ENCODE measurements at places on chromosomes 12 and 14. TPM values are rescaled to one million over a fixed set of nuclear protein-coding genes. Genes with fewer than 3 reads are reported as not detected.

DNA sequence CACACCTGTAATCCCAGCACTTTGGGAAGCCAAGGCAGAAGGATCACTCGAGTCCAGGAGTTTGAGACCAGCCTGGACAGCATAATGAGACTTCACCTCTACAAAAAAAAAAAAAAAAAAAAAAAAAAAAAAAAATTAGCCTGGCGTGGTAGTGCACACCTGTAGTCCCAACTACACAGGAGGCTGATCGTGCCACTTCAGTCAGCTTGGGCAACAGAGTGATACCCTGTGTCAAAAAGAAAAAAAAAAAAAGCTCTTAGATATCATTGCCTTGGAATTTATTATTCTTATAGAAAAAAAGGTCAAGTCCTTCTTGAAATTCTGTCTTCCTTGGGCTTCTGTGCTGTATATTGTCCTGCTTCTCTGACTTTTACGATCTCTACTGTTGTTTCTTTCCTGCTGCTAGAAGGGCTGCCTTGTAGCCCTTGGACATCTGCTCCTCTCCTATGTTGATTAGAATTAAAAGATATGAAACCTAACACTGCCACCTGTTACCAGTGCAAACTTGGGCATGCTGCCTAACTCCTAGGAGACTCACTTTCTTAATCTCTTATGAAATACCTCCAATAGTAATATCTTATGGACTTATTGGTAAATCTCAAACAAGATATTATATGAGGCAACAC, 5.7 kb downstream of the TMEM19 start:
- no peaks in the 10 kb centered on the region for H3K27me3 ChIP-seq
- no peak for DNase-seq
- H3K4me1 ChIP-seq: no peaks in the 10 kb centered on the region
- no peaks in the 10 kb centered on the region for H3K36me3 ChIP-seq
- no peak overlapping the region for H3K27ac ChIP-seq
- H3K4me3 ChIP-seq: no peak overlapping the region

GRCh38 chr14:93788293-93788542, at the start of gene PRIMA1:
TSS of gene PRIMA1 (minus strand) at chr14:93788485. CDS start at chr14:93787718, 767 bp downstream.
- no peak within 1 kb of the TSS for H3K27ac ChIP-seq
- 0 out of 2 replicates have a peak, but pooled peaks cover 4% of the 10 kb centered on the region for H3K4me1 ChIP-seq
- H3K36me3 ChIP-seq: no peaks in the 10 kb centered on the region
- DNase-seq: no peak
- H3K27me3 ChIP-seq: no peaks in the 10 kb centered on the region

- peaks cover 18% of the 10 kb centered on the region for H3K4me1 ChIP-seq
- H3K27me3 ChIP-seq: no peaks in the 10 kb centered on the region
- DNase-seq: no peak
- H3K4me3 ChIP-seq: no peak overlapping the region
Measured at GRCh38 chr12:55700255-55701018, 7.3 kb downstream of the ITGA7 start.

DNA sequence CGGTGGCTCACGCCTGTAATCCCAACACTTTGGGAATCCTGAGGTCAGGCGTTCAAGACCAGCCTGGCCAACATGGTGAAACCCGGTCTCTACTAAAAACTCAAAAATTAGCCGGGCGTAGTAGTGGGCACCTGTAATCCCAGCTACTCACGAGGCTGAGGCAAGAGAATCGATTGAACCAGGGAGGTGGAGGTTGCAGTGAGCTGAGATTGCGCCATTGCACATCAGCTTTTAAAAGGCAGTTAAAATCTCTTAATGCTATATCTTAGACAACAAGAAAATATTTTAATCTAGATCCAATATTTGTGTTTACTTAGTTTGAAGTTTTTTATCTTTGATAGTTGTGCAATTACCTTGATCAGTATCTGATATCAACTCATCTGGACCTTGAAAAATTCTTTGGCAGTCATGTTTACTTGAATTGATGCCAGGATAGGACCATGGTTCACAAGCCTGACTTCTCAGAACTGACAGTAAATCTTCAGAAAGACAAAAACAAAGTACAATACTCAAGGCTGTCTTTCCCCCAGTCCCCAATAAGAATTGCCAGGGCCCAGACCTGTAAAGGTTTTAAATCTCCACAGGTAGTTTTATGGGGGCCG, 135.0 kb upstream of the AEBP2 start:
- H3K4me3 ChIP-seq: no peak overlapping the region
- DNase-seq: no peak
- peaks cover 1% of the 10 kb centered on the region for H3K36me3 ChIP-seq
- H3K27me3 ChIP-seq: no peaks in the 10 kb centered on the region

DNA sequence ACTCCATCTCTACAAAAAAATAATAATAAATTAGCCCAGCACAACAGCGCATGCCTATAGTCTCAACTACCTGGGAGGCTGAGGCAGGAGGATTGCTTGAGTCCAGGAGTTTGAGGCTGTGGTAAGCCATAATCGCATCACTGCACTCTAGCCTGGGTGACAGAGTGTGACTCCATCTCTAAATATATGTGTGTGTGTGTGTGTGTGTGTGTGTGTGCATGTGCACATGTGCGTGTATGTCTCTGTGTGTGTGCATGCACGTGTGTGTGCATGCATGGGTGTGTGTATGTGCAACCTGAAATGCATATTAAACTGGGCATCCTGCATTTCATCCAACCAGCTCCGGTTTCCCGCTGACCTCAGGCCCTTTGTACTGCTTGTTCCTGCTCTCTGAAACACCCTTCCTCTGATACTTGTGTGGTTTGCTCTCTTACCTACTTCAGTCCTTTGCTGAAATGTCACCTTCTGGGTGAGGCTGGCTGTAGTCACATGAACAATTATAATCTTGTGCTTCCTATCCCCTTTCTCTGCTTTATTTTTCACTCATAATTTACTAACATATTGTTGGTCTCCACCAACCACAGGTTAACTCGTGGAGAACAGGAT, 46.9 kb downstream of the PHLDA1 start:
- no peaks in the 10 kb centered on the region for H3K27me3 ChIP-seq
- H3K4me1 ChIP-seq: peaks cover 77% of the 10 kb centered on the region
- no peaks in the 10 kb centered on the region for H3K36me3 ChIP-seq
- H3K27ac ChIP-seq: peak overlapping the region; percentile 83
- no peak for DNase-seq
- H3K4me3 ChIP-seq: no peak overlapping the region

- H3K36me3 ChIP-seq: no peaks in the 10 kb centered on the region
- H3K27me3 ChIP-seq: no peaks in the 10 kb centered on the region
- H3K27ac ChIP-seq: no peak overlapping the region
Measured at GRCh38 chr12:75790219-75790618, 241.4 kb downstream of the PHLDA1 start.

GRCh38 chr12:68560851-68561422, 49.8 kb upstream of the RAP1B start:
- 0 out of 2 replicates have a peak, but pooled peaks cover 7% of the 10 kb centered on the region for H3K4me1 ChIP-seq
- H3K36me3 ChIP-seq: no peaks in the 10 kb centered on the region
- DNase-seq: no peak
- no peak overlapping the region for H3K4me3 ChIP-seq
- H3K27ac ChIP-seq: peak overlapping the region; percentile 55
- H3K27me3 ChIP-seq: no peaks in the 10 kb centered on the region

- H3K4me3 ChIP-seq: no peak overlapping the region
- H3K36me3 ChIP-seq: no peaks in the 10 kb centered on the region
- H3K27me3 ChIP-seq: no peaks in the 10 kb centered on the region
- no peaks in the 10 kb centered on the region for H3K4me1 ChIP-seq
- no peak overlapping the region for H3K27ac ChIP-seq
Measured at GRCh38 chr12:102426599-102427542, 53.5 kb downstream of the IGF1 start.

DNA sequence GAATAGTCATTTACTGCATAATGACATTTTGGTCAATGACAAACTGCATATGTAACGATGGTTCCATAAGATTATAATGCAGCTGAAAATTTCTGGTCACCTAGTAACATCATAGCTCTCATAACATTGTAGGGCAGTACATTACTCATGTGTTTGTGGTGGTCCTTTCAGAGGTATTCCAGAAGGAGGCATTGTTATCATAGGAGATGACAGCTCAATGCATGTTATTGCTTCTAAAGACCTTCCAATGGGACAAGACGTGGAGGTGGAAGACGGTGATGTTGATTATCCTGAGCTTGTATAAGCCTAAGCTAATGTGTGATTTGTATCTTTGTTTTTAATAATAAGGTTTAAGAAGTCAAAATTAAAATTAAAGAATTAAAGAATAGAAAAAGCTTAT, 43.8 kb upstream of the TSPAN11 start:
- H3K27me3 ChIP-seq: peaks cover 7% of the 10 kb centered on the region
- DNase-seq: no peak
- H3K4me1 ChIP-seq: no peaks in the 10 kb centered on the region
- H3K4me3 ChIP-seq: no peak overlapping the region
- no peak overlapping the region for H3K27ac ChIP-seq

DNA sequence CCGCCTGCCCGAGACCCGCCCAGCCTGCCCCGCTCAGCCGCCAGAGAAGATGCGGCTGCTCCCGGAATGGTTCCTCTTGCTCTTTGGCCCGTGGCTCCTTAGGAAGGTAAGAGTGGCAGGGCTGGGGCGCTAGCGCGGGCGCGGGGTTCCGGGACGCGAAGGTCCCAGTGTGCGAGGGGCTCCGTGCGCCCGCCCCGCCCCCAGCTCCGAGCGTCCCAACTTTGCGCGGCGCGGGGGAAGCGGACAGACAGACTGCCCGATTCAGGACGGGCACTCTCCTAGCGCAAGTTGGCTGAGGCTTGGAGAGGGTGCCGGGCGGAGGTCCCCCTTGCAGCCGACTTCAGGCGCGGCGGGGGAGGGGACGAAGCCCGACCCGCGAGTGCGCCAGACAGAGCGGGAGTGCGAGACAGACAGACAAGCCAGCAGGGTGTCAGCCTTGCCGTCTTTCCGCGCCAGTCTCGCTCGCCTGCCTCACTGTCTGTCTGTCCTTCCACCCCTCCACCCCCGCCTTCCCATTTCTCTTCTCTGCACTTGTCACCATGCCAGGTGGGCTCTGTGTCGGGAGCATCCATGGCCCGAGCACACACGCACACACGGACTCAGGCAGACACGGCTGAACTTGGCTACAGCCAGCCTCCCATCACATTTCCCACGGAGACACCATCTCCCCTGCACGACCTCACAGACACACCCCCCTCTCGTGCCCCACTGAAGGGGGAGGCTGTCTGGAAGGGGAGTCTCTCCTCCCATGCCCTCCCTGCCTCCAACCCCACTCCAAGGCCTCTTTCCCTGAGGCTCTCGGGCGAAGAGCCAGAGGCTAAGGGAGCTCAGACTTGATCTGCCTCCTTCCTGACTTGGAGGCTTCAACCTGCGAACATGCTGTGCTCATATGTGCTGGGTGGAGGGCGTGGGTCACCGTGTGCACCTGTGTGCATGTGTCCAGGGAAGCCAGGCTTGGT, 606 bp downstream of the NXPH4 start:
- no peak overlapping the region for H3K27ac ChIP-seq
- peaks cover 10% of the 10 kb centered on the region for H3K27me3 ChIP-seq
- peak overlapping the region; percentile 46 for H3K4me3 ChIP-seq
- H3K4me1 ChIP-seq: peaks cover 20% of the 10 kb centered on the region
- no peak for DNase-seq

DNA sequence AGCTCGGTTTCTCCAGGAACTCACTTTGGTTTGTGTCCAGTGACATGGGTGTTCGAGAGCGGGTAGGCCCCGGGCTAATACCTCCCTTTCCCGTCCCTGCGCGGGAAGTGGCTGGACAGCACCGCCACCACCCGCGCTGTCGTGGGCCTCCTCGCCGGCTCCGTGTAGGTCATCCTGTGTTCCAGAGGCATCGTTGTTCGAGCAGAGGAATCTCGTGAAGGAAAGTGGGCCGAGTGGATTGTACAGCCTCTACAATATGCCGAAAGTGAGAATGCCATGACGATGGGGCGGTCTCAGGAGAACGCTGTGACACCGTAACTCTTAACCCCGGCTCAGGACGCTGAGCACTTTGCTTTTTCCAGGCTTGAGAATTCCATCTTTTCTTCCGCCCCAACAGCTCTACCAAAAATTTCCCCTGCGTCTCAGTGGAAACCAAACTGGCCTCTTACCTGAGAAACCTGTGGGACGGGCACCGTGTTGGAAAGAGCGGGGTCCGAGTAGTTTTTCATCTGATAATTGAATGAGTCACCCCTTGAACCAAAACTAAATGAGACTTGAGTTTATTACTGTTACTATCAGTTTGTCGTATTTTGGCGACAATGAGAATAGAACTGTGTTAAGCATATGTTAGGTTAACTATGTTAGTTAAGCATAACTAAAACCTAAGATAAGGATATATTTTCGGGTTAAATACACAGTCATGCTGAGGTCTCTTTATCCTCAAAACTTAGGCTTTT, 510 bp downstream of the EIF2S1 start:
- peaks cover 6% of the 10 kb centered on the region for H3K4me1 ChIP-seq
- DNase-seq: no peak
- peak overlapping the region; percentile 97 for H3K4me3 ChIP-seq
- H3K27ac ChIP-seq: peak overlapping the region; percentile 96
- no peaks in the 10 kb centered on the region for H3K36me3 ChIP-seq

- no peaks in the 10 kb centered on the region for H3K36me3 ChIP-seq
- no peak overlapping the region for H3K4me3 ChIP-seq
- no peak overlapping the region for H3K27ac ChIP-seq
- H3K4me1 ChIP-seq: no peaks in the 10 kb centered on the region
Measured at GRCh38 chr12:23576372-23576771, 373.1 kb downstream of the SOX5 start.

DNA sequence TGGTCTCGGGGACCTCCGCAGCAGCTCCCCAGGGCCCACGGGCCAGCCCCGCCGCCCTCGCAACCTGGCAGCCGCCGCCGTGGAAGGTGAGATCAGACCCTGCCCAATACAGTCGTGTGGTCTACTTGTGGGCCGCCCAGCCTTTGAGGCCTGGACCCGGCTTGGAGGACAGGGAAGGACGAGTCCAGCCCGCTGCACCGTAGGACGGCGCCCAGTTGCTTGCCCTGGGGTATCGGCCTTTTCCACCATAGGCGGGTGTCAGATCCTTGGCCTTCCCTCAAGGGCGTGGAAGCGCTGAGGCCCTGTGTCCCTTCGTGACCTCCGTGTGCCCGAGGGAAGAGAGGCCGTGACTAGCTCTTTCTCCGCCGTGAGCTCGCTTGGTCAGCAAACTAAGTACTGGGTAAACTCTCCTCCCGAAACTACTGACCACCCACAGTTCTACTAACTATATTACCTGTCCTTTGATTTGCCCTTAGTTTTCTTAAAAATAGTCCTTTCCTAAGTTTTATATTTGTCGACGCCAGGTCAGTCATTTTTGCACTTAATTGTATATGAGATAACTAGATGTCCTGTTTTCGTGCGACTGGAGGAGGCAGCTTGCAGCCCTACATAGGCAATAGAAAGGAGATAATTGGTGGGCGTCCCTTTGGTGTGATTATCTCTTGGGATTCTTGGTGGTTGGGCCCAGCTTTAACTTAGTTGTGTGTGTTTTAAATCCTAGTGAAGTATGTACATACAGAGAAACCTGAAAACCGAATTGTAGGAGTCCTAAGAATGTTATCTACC, 757 bp downstream of the SLC25A3 start:
- peaks cover 1% of the 10 kb centered on the region for H3K36me3 ChIP-seq
- H3K27ac ChIP-seq: peak overlapping the region; percentile 98
- H3K4me3 ChIP-seq: peak overlapping the region; percentile 97
- H3K27me3 ChIP-seq: no peaks in the 10 kb centered on the region
- H3K4me1 ChIP-seq: peaks cover 17% of the 10 kb centered on the region

The KCNK13 gene
- not detected for total RNA-seq

The SERPINA3 gene
- total RNA-seq: 1.3 TPM

The FLRT2 gene
- 0.43 TPM for total RNA-seq

The NTN4 gene
- 55.0 TPM for total RNA-seq

The ADAM21 gene
- total RNA-seq: not detected

The SERPINA9 gene
- not detected for total RNA-seq

The SLC41A2 gene
- total RNA-seq: 24.9 TPM

Data from Caco-2 (cell line).